Bladder microvascular endothelial cell (primary cell): ENCODE measurements at places on chromosomes 1 and 21. TPM values are rescaled to one million over a fixed set of nuclear protein-coding genes. Genes with fewer than 3 reads are reported as not detected.

The SOD1 gene
- total RNA-seq, result 190 and 204 TPM in 2 replicates

The ITGB2 gene
- total RNA-seq, result 0.13 and 0.16 TPM in 2 replicates

The GUCA2B gene
- not detected in 2 replicates for total RNA-seq

The ESRRG gene
- under 0.01 TPM in 1 of 2 replicates, not detected in the other for total RNA-seq

The TRAPPC3 gene
- 59.4 and 90.6 TPM in 2 replicates for total RNA-seq

The TMEM51 gene
- total RNA-seq, result 5.2 and 9.9 TPM in 2 replicates

The SAMD11 gene
- not detected in 2 replicates for total RNA-seq

The TRNP1 gene
- total RNA-seq, result 5.2 and 5.8 TPM in 2 replicates

The ZFYVE9 gene
- 16.8 and 39.2 TPM in 2 replicates for total RNA-seq

The OR2W3 gene
- not detected in 2 replicates for total RNA-seq

The AQP10 gene
- not detected in 2 replicates for total RNA-seq

The FOXO6 gene
- total RNA-seq, result not detected in 2 replicates

The HSD3B1 gene
- total RNA-seq, result not detected in 2 replicates

The PCP4L1 gene
- total RNA-seq, result not detected in 2 replicates

The CFHR2 gene
- not detected in 2 replicates for total RNA-seq
